Activated CD4-positive, alpha-beta T cell treated with anti-CD3 and anti-CD28 coated beads for 24 hours (primary cell): ENCODE measurements at places on chromosomes 4 and X.
A peak's percentile ranks its signal among the peaks of the same experiment; 100 is the strongest.

GRCh38 chrX:56572975-56573374 lies 9.5 kb downstream of the UBQLN2 start:
- DNase-seq = no peak

DNA sequence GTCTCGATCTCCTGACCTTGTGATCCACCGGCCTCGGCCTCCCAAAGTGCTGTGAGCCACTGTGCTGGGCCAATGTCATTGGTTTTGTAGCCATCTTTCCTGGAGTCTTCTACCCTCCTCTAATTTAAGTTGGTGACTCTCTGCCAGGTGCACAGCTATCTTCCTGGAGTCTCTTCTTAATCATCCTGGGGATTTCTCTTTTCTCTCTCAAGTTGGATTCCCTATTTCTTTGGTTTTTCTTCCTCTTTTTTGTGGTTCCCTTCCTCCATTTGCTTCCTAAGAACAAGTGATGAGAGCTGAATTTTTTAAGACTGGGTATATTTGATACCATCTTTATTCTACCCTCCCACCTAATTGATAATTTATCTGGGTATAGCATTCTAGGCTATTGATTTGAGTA lies 113.8 kb downstream of the SYNPO2 start:
- DNase-seq = no peak

DNA sequence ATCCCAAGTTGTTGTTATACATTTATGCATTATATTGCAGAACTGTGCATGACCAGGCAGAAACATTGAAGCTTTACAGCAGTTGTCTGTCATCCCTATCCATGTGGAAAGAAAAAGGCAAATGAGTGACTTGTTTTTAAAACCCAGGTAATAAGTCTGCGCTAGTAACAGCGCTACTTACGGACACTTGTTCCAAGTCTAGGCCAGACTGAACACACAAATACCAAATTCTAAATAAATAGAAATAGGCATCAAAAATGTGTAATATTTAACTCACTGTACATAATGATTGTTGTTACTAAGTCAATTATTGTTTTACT lies 548 bp upstream of the MAML3 start:
- no peak for DNase-seq

DNA sequence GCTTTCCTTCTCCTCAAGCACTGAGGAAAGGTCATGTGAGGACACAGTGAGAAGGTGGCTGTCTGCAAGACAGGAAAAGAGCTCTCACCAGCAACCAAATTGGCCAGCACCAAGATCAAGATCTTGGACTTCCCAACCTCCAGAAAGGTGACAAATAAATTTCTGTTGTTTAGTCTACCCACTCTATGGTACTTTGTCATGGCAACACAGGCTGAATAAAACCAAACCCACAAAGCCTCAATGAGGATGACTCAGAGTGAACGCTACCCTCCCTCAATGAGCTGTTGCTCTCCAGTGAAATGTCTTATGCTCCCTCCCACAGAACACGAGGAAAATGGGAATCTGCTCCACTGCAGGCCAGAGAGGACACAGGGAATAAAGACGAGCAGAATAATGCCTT lies 244.1 kb downstream of the RAB28 start:
- DNase-seq = no peak

DNA sequence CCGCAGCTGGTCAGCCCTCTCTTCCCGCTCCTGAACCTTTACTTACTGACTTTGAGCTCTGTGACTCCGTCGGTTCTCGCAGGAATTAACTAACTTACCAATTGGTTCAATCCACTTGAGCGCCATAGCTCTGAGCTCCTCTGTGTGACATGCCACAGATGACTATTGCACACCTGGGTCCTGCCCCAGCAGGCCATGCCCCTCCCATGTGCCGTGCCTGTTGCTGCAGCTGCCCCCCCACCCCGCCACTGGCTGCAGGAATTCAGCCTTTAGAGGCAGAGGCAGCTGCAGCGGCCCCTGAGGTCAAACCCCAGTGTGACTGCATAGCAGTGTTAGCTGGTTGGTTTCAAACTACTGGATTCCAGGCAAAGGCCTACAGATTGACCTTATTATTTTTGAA lies 70.6 kb downstream of the MTMR1 start:
- DNase-seq = no peak

DNA sequence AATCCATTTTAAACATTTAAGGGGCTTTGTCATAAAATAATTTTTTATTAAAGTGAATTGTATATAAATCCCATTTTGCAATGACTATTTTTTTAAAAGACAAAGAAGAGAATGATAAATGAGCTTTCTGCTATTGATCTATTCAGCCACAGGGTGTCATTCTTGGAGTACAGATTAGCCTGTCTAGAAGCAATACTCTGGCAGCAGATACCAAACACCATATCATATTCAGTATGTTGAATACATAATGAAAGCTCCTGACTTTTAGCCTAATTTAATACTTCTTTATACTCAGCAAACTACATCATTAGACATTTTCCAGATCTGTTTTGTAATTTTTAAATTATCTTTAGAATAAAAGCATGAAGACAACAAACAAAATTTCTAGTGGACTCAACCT lies 496.3 kb downstream of the PDGFC start:
- DNase-seq = no peak

GRCh38 chr4:5203993-5204310 lies 152.7 kb downstream of the STK32B start:
- DNase-seq = no peak

- no peak for DNase-seq
Measured at GRCh38 chrX:23185951-23186350, 148.7 kb upstream of the PTCHD1 start.

DNA sequence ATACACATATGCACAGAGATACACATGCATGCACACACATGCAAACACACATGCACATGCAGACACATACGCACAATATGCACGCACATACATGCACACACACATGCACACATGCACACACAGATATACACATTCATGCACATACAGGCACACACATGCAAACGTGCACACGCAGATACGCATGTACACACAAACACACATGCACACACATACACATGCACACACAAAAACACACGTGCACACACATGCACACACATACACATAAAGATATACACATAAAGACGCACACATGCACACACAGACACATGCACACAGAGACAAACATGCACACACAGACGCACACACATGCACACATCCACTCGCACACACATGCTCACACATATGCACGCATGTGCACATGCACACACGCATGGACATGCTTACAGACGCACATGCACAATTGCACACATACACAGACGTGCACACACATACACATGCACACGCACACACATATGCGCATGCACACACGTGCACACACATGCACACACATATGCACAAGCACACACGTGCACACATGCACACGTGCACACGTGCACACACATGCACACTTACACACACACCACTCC lies 145.2 kb downstream of the ADRA2C start:
- DNase-seq = no peak

- DNase-seq = no peak
Measured at GRCh38 chrX:150099316-150099715, 161.0 kb upstream of the EOLA2 start.

GRCh38 chr4:114384629-114385028 lies 214.0 kb upstream of the UGT8 start:
- no peak for DNase-seq

DNA sequence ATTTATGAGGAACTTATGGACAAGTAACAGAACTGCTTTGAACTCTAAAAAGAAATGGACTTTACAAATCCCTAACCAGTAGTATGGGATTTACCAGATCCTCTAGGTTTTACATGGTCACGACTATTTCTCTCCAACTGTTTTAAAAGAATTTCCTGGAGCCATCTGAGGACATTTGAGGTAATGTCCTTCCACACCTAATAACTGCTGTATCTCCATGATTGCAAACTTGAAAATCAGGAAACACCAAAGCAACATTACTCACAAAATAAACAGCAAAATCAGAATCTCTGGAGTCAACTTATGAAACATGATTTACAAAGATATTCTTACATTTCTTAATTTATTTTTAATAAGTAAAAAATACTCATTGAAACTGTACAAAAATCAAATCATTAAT lies 58.0 kb downstream of the STAP1 start:
- DNase-seq = no peak

GRCh38 chrX:31179203-31179602 lies 107.4 kb upstream of the FTHL17 start:
- DNase-seq = no peak

DNA sequence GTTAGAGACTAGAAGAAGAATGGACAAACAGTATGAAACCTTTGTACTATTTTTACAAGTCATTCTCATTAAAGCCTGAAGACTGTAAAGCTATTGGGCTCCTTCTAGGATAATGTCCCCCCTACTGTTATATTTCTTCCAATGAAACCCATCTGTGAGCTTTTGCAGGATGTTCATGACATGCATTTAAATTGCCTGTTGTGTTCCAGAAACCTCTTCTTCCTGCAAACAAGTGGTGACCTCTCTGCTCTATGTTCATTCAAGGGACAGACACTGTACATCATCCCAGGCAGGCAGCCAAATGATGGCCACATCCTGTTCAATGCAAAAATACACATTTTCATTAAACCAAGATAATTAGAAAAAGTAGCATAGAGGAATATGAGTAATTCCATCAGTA lies 128.0 kb downstream of the C4orf33 start:
- DNase-seq = no peak

- DNase-seq = no peak
Measured at GRCh38 chr4:128228845-128229795, 58.5 kb downstream of the PGRMC2 start.

- no peak for DNase-seq
Measured at GRCh38 chr4:168880072-168880675, 129.9 kb downstream of the CBR4 start.

DNA sequence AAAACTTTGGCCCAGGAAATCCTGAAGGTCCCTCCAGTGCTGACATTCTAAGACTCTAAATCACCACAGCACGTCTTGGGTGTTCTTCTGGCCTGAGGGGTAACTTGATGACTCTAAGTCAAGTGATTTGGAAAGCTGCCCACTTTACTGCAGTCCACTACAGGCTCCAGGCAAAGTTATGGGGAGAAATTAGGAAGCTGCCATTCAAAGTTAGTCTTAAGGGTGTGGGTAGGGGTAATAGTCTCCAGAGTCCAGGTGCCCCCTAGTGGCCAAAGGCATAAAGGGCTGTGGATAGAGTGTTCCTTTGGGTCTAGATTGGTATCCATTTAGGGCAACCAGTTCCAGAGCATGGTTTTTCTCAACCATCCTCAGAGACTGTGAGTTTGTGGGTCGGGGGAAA lies 38.7 kb upstream of the SLC16A2 start:
- peak; percentile 43 for DNase-seq

GRCh38 chr4:7389101-7389701 lies 45.5 kb downstream of the PSAPL1 start:
- DNase-seq = no peak

GRCh38 chr4:161762796-161763195 lies 401.0 kb downstream of the FSTL5 start:
- no peak for DNase-seq

DNA sequence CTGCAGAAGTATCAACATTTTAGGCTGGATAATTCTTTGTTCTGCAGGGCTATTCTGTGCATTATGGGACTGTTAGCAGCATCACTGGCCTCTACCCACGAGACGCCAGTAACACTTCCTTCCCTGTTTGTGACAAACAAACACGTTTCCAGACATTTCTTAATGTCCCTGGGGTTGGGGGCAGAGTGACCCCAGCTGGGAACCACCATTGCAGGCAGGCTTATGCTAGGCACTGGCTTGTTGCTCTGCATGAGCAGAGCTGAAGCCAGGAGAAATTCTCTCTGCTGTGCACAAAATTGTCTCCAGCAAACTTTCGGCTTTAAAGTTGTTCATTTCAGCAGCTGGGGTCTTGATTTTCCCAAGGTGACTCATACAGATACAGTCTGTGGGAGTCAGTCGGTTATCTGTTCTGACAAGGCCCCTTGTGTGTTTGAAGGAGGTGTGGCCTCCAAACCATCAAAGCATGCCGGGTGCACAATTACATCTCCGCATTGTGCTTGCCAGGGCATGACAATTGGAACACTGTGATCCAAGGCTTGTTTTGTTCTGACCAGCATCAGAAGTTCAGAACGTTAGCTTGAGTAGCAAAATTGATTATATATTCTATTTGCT lies 156.4 kb upstream of the BOD1L1 start:
- DNase-seq = no peak

- no peak for DNase-seq
Measured at GRCh38 chr4:104969394-104970082, 177.1 kb upstream of the TET2 start.

- no peak for DNase-seq
Measured at GRCh38 chr4:141575884-141576283, 60.5 kb upstream of the IL15 start.

GRCh38 chr4:169033660-169034059 lies 23.6 kb upstream of the CBR4 start:
- no peak for DNase-seq

DNA sequence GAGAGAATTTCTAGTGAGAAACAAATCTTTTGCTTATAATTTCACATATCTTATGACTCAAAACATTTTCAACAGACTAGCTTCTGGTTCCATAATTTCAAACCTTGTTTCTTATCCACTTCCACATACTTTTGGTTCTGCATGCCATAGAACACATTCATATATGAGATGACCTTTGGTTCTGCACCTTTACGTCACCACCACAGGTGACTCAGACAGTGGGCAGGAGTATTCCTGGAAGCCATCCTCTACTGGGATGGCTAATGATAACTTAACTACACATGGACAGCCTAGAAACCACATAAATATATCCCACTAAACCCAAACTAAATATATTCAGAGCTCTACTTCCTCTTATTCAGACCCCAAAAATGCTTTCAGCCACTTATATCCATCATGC lies 133.3 kb downstream of the DCK start:
- no peak for DNase-seq

DNA sequence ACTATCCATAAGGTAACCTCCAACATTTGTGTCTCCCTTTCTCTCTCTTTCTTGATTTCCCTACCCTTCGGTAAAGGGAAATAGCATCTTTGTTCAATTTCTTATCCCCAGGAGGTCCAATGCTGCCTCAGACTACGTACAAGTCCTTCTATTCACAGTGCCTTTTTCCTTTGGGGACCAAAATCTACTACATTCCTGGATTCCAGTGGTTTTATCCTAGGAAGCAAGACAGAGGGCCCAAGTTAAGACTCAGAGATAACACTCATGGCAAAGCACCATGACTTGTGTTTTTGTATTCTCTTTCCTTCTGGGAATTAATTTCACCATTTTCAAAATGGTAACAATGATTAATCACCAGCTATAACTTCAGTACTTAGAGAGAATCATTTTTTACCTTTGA lies 10.6 kb downstream of the G3BP2 start:
- DNase-seq = no peak

DNA sequence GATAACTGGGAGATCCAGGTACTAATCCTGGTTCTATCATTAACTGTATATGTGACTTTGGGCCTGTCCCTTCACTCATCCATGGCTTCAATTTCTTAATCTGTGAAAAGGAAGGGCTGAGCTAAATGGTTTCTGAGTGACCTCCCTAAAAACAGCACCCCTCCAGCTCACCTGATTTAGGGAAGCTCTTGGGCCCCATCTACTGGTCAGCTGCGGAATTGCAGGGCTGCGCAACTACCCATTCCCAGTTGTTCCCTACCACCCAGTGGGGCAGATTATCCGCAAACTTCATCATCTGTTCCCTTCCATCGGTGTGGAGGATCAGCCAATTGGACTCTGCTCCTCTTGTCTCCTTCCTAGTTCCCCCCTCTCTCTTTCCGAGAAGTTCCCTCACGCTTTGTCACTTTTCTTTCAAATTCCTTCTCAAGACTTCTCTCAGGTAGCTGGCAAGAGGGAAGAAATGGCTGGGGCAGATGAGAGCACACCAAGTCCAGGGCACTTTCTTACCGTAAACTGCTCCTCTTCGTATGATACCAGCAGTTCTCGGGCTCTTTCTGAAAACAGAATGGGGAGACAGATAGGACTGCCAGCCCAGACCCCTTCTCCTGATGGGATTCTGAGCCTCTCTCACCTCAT lies 5.8 kb downstream of the LAS1L start:
- peak; percentile 31 for DNase-seq

GRCh38 chr4:94348666-94349065 lies 6.0 kb upstream of the HPGDS start:
- no peak for DNase-seq
